ENCODE measurements at places on chromosomes 3 and 15. TPM values are rescaled to one million over a fixed set of nuclear protein-coding genes. Genes with fewer than 3 reads are reported as not detected.
A peak's percentile ranks its signal among the peaks of the same experiment; 100 is the strongest.

- H3K4me1 ChIP-seq: peaks cover 91% of the 10 kb centered on the region
- DNase-seq: no peak
- H3K27me3 ChIP-seq: no peaks in the 10 kb centered on the region
- peak overlapping the region; percentile 82 for H3K27ac ChIP-seq
- H3K36me3 ChIP-seq: peaks cover 11% of the 10 kb centered on the region
These were observed 40.5 kb downstream of the KLF13 start for GRCh38 chr15:31367021-31367729.

The APPL1 gene
- 37.4 TPM for total RNA-seq

The GABRR3 gene
- total RNA-seq: not detected

- no peak for DNase-seq
- H3K4me3 ChIP-seq: no peak overlapping the region
These were observed 307.3 kb downstream of the SV2B start for GRCh38 chr15:91407269-91407889.

DNA sequence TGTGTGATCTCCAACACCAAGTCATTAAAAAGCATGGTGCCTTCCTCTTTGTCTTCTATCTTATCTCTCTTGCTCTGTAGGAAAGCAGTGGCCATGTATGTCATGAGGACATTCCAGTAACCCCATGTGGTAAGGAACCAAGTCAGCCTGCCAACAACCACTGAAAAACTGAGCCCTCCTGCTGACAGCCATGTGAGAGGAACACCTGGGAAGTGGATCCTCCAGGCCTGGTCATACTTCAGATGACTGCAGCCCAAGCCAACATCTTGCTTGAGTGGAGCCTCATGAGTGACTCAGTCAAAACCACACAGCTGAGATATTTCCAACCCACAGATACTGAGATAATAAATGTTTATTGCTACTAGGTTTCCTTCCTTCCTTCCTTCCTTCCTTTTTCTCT is 597.3 kb downstream of the ZIC1 start:
- no peak for DNase-seq
- no peaks in the 10 kb centered on the region for H3K4me1 ChIP-seq
- no peaks in the 10 kb centered on the region for H3K36me3 ChIP-seq
- H3K4me3 ChIP-seq: no peak overlapping the region

GRCh38 chr15:88401996-88402656 is 65.1 kb downstream of the MRPL46 start:
- H3K27me3 ChIP-seq: peaks cover 31% of the 10 kb centered on the region
- H3K27ac ChIP-seq: no peak overlapping the region
- DNase-seq: peak; percentile 28
- H3K36me3 ChIP-seq: no peaks in the 10 kb centered on the region
- no peak overlapping the region for H3K4me3 ChIP-seq
- H3K4me1 ChIP-seq: peaks cover 22% of the 10 kb centered on the region

DNA sequence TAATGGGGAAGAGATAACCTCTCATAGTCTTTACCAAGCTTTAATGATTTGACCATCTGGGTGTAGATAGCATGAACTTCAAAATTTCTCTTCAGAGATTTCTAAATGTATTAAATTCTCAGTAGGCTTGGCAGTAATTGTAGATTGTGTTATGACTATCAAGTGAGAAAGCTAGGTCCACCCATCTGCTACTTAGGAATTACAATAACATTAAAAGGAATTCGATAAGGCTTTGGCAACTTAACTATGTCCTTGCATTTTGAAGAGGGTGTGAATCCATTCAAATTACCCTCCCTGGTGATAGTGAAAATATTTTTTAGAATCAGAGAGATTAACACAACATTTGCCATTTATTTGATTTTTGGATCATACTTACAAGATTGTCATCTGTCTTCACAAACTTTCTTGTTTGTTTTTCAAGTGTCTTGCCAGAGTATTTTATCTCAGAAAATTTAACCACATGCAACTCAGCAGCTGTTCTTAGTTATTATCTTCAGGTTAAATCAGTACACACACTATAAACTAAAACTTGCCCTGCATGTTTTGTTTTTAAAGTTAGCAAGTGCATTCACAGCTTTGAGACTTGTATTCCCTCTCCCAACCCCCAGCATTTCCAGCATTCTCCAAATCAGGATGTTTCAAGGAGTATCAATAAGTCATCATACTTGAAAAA is 69.6 kb upstream of the COL8A1 start:
- H3K4me1 ChIP-seq: no peaks in the 10 kb centered on the region
- H3K36me3 ChIP-seq: no peaks in the 10 kb centered on the region
- H3K4me3 ChIP-seq: no peak overlapping the region

- no peak for DNase-seq
- no peaks in the 10 kb centered on the region for H3K4me1 ChIP-seq
- H3K27me3 ChIP-seq: peaks cover 5% of the 10 kb centered on the region
- no peak overlapping the region for H3K4me3 ChIP-seq
- H3K36me3 ChIP-seq: no peaks in the 10 kb centered on the region
These were observed 111.1 kb upstream of the FOXB1 start for GRCh38 chr15:59892985-59893384.

- H3K36me3 ChIP-seq: peaks cover 5% of the 10 kb centered on the region
- H3K4me3 ChIP-seq: no peak overlapping the region
- peaks cover 48% of the 10 kb centered on the region for H3K4me1 ChIP-seq
- H3K27me3 ChIP-seq: no peaks in the 10 kb centered on the region
These were observed 2.8 kb upstream of the RIOX2 start for GRCh38 chr3:97974996-97975395.

DNA sequence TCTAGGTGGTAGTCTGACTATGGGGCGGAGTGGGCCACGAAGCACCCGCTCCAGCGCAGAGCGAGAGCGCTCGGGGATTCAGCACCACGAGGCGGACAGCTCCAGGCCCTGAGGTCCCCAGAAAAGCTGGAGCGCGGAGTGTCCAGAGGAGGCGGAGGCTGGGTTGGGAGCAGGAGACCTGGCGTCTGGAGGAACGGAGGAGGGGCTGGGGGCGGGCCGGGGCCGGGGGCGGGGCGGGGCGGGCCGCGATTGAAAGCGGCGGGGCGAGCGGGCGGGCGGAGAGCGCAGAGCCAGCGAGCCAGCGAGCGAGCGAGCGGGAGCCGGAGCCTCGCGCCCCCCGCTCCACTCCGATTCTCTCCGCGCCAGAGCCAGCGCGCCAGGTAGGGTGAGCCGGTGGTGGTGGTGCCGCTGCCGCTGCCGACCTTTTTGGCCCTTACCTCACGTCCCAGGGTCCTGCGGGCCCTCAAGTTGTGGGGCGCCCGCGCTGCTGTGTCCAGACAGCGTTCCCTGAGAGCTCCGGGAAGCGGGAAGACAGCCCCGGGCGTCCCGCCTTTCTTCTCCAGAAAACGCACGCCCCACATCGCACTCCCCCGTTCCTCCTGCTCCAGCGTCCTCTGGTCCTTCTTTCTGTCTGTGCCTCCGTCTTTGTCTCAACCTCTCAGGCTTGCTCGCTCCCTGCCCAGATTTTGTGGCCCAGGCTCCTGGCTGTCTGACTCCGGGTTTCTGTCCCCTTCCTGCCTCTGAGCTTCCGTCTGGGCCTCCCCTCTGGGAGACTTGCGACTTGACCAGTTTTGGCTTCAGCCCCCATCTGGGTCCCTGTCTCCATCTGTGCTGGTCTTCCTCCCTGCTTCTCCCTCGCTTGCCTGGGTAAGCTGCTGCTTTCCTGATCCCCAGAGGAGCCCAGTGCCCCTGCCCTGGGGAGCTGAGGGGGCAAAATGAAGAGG is at the start of gene GRM2:
GRM2 (plus strand) TSS at position 281 of the 944 bp plus-strand sequence. CDS start 1,916 bp downstream, outside the sequence.
- H3K27me3 ChIP-seq: peaks cover 11% of the 10 kb centered on the region
- no peak within 1 kb of the TSS for H3K27ac ChIP-seq
- peak; percentile 37 for DNase-seq
- peak within 1 kb of the TSS; percentile 29 for H3K4me3 ChIP-seq

DNA sequence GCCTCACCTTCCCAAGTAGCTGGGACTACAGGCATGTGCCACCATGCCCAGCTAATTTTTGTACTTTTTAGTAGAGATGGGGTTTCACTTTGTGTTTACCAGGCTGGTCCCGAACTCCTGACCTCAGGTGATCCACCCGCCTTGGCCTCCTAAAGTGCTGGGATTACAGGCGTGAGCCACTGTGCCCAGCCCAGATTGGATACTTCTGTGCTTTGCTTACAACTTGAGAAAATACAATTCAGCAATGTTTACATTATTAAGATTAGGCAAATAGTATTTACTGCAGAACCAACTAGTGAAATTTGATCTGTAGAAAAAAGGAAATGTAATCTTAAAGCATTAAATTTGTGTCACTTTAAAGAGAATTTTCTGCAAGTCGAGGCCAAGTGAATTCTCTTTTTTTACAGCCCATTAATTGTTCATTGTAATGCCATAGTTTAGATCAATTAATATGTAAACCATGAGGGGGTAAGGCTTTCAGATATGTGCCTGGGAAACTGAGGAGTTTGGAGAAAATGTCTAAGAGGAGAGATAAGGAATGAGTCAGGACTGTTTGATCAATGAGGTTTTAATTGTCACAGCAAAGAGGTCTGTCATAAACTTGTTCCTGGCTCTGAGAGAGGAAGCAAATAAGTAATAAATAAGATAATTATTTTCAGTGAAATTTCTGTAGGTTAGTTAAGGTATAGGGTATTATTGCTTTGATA is 15.3 kb downstream of the PYDC2 start:
- H3K27ac ChIP-seq: no peak overlapping the region
- H3K27me3 ChIP-seq: no peaks in the 10 kb centered on the region
- no peak for DNase-seq
- H3K4me3 ChIP-seq: no peak overlapping the region
- H3K36me3 ChIP-seq: no peaks in the 10 kb centered on the region

The GOLGA8J gene
- not detected for total RNA-seq

- H3K27me3 ChIP-seq: peaks cover 4% of the 10 kb centered on the region
- no peak for DNase-seq
- H3K27ac ChIP-seq: no peak overlapping the region
- H3K4me1 ChIP-seq: no peaks in the 10 kb centered on the region
- no peak overlapping the region for H3K4me3 ChIP-seq
These were observed 146.7 kb upstream of the TSC22D2 start for GRCh38 chr3:150261418-150261817.

GRCh38 chr15:45377609-45378148 is 665 bp downstream of the GATM start:
- H3K27ac ChIP-seq: no peak overlapping the region
- H3K4me1 ChIP-seq: peaks cover 16% of the 10 kb centered on the region
- H3K36me3 ChIP-seq: no peaks in the 10 kb centered on the region
- peak overlapping the region; percentile 84 for H3K4me3 ChIP-seq
- peaks cover 58% of the 10 kb centered on the region for H3K27me3 ChIP-seq

DNA sequence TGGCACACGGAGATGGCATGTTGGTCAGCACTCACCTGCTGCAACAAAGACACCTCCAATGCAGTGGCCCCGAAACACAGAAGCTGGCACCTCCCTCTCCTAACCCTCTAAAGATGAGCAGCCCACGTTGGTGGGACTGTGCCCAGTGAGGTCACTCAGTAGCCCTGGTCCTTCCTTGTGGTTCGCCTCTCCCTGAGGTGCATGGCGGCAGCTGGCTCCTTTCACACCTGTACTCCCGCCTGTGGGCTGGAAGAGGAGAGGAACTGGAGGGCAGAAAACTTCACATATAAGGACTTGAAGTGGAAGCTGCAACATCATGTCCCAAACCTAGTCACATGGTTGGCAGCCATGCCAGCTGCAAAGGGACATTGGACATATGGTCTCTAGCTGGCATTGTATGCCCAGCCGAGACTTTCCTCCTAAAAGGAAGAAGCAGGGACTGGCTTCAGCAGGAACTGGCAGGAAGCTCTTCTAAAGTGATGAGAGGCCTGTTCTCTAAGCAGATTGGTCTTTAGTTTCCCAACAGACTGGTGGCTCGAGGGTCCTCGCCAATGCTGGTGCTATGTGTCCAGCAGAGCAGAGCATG is 10.8 kb upstream of the C3orf22 start:
- no peaks in the 10 kb centered on the region for H3K4me1 ChIP-seq
- no peak overlapping the region for H3K4me3 ChIP-seq
- H3K27ac ChIP-seq: no peak overlapping the region
- H3K27me3 ChIP-seq: peaks cover 6% of the 10 kb centered on the region

DNA sequence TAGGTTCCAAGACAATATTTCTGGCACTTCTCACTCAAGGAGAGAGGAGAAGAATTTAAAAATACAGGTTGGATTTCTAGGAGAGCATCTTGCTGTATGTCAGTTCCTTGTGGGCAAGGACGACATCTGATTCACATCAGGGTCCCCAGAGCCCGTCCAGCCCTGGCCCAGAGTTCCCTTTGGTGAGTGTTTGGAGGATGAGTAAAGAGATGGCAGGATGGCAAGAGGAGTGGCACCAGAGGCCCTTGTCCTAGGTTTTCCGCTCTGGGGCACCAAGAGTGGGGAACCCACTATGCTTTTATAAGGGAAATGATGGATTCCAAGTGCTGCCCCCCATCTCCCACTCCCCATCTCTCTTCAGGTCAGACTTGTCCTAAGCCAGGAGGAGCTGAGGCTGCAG is 181.8 kb downstream of the TBC1D2B start:
- DNase-seq: no peak
- H3K4me3 ChIP-seq: no peak overlapping the region
- no peaks in the 10 kb centered on the region for H3K36me3 ChIP-seq
- H3K27me3 ChIP-seq: no peaks in the 10 kb centered on the region

GRCh38 chr3:192607798-192608197 is 119.5 kb downstream of the FGF12 start:
- no peaks in the 10 kb centered on the region for H3K27me3 ChIP-seq
- H3K36me3 ChIP-seq: no peaks in the 10 kb centered on the region
- no peak overlapping the region for H3K4me3 ChIP-seq
- H3K4me1 ChIP-seq: no peaks in the 10 kb centered on the region
- no peak for DNase-seq
- no peak overlapping the region for H3K27ac ChIP-seq

GRCh38 chr3:149727656-149728055 is 24.6 kb downstream of the COMMD2 start:
- no peaks in the 10 kb centered on the region for H3K36me3 ChIP-seq
- H3K4me3 ChIP-seq: no peak overlapping the region
- no peak for DNase-seq
- peaks cover 14% of the 10 kb centered on the region for H3K27me3 ChIP-seq
- no peak overlapping the region for H3K27ac ChIP-seq

GRCh38 chr15:60130398-60130797 is 126.3 kb downstream of the FOXB1 start:
- no peak for DNase-seq
- no peak overlapping the region for H3K27ac ChIP-seq
- no peaks in the 10 kb centered on the region for H3K36me3 ChIP-seq
- peaks cover 23% of the 10 kb centered on the region for H3K27me3 ChIP-seq
- no peak overlapping the region for H3K4me3 ChIP-seq

DNA sequence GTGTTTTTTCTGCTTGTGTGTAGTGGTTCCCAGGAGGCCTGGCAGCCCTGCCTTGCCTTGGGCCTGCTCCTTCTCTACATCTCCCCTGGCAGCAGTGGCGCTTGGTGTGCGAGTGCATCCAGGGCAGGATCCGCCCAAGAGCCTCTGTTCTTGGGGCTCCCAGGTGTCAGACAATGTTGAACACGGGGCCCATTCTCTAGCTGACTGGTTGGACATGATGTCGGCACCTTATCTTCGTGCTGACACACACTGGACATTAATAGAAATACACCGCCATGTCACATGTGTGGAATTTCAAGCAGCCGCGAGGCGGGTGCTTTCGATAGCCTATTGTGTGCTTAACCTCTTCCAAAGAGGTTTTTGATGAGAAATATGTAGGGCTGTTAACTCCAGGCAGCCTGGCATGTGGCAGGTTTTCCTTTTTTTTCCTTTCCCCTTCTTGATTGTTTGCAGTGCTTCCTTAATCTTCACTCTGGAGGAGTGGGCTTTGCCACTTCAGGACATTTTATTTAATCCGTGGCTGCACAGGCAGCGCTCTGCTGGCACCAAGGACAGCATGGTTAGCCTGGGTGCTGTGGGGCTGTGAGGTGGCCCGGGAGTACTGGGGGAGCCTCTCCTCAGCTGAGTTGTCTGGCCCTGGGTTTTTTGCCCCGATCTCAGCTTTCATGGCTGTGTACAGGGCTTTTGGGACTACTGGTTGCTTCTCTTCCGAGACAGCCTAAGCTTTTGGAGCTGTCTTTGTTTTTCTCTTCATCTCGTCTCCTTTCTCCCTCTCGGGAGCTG is 42.5 kb downstream of the CHCHD6 start:
- H3K27me3 ChIP-seq: no peaks in the 10 kb centered on the region
- no peak overlapping the region for H3K4me3 ChIP-seq
- H3K27ac ChIP-seq: no peak overlapping the region
